ENCODE measurements at places on chromosomes 2 and 18.
A peak's percentile ranks its signal among the peaks of the same experiment; 100 is the strongest.

GRCh38 chr2:38185012-38185491 lies 109.1 kb upstream of the CYP1B1 start:
- no peak for DNase-seq

DNA sequence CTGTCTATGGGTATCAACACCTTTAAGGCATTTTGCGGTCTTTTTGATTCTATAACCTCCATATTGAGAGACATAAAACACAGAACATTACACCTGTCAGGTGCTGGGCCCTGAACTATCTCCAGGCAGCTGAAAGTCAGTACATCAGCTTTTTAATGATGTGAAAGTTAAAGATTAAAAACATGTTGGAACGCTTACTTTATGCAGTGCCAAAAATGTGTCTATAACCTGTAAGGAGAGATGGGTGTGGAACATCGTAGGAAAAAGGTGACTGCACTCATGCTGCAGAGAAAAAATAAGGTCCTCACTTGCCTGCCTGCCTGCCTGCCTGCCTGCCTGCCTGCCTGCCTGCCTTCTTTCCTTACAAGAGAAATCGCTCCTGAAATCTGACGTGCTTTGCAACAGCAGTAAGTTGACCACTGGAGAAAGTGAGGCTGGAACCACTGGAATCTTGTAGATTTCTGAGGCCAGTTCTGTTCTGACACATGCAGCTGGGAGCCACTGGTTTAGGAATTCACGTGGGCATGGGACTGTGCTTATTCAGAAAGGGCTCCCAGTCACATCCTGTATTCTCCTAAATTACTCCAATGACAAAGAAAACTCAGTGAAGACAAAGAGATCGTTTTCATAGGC lies 34.1 kb downstream of the BCL11A start:
- no peak for DNase-seq

DNA sequence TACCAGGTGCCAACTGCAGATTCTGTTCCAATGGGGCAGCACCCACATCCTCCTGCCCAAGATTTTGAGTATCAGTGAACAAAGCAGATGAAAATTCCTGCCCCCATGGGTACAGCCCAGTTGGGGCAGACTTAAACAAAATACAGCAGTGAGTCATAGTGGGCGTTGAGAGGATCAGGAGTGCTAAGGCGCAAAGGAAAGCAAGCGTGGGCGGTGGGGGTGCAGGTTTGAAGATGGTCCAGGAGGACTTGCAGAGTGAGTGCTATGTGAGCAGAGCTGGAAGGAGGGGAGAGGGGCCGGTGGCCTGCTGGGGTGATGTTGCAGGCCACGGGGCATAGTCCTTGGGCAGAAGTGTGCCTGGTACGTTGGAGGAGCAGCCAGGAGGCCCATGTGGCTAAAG lies 24.7 kb downstream of the STEAP3 start:
- DNase-seq: no peak

GRCh38 chr18:66235206-66235605 lies 368.7 kb downstream of the CDH19 start:
- DNase-seq: no peak

DNA sequence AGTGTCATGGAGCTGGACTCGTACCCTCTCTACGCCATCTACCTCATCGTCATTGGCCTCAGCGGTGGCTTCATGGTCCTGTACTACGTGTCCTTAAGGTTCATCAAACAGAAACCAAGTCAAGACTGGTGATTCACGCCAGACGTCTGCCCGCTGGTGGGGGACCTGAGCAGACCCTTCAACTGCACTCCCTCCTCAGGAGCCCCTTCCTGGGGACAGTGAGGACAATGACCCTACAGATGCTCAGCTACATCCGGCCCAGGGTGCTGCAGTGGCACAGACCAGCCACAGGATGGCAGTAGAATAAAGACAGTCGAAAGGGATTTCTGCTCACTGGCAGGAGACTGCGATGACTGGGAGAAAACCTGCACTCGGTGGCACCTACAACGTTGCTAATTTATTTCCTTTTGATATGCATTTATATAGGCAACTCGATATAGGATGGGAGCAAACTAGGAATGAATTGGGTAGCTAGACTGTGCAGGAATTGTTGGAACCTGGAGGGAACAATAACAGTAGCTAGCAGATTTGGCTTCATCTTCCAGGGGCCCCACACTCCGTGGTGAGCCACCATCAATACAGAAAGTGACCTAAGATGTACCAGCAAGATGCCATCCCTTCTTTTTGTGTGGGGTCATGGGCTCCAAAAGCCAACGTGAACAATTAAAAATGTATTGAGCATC lies 39.2 kb downstream of the ABCG8 start:
- no peak for DNase-seq

DNA sequence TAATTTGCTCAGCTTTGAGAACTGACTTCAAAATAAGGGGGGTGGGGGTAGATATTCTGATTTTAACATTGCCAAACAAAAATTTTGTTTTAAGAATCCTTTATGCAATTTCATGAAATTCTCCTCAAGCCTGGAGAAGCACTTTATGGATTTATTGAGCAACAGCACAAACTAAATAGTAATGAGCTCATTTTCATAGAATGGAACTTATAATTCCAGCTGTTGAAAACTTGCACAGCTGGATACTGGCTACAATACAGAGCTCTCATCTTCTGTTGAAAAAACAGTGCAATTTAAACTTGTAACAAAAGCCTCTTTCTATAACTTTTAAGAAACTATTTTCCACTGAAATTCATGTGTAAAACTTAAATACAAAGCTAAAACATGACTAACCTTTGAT lies 137.6 kb upstream of the FN1 start:
- DNase-seq: no peak

- DNase-seq: no peak
Observed at GRCh38 chr2:160425434-160426151, 68.0 kb downstream of the RBMS1 start.

DNA sequence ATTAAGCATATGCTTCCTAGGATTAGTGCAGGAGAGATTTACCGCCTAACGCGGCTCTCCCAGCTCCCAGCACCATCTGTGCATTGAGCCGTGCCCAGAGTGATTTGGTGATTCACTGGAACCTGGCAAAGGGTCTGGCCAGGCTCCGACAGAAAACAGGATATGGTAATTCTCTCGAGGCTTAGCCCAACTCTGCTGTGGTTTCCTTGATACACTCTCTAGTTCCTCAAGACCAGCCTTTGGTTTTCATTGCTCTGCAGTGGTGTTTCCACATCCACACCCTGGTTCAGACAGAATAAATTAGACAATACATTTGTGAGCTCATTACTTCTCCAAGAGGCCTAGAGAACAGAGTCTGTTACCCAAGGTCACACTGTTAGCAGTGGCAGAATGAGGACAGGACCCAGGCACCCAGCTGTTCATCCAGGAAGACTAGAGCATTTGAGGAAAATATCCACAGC lies 23.0 kb upstream of the SMAD2 start:
- no peak for DNase-seq

DNA sequence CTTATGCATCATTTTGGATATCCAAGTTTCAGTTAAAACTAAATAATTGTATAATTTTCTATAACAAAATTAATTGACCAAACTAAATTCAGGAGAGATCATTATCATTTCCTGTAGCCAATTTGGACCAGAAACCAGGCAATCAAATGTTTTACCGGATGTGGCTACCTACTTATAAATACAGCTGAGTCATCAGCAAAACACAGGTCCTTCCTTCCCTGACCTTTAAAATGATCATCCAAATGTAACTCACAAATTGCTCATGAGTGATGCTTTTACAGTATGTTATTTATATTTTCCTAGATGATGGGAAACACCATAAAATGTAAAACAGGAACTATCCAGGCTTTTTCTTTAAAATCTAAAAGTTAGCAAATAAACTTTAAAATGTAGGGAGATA lies 133.7 kb downstream of the CBLN2 start:
- no peak for DNase-seq

DNA sequence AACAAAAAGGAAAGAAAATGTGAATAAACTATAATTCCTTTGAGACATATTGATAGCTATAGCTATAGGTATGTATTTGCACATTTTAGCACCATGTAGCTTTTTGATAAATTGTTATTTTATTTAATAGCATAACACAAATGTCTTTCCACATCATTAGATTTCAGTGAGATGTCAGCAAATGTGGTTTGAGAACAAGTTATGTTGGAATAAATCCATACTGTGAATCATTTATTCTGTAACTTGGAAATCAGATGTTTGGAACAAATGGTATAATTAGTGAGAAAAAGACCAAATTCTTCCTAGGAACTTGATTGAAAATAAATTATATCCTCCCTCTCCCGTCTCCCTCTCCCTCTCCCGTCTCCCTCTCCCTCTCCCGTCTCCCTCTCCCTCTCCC lies 62.8 kb downstream of the NABP1 start:
- DNase-seq: no peak

GRCh38 chr2:45141883-45142866 lies 132.9 kb upstream of the SIX2 start:
- DNase-seq: no peak

GRCh38 chr2:106353676-106354075 lies 114.5 kb downstream of the RGPD3 start:
- no peak for DNase-seq

DNA sequence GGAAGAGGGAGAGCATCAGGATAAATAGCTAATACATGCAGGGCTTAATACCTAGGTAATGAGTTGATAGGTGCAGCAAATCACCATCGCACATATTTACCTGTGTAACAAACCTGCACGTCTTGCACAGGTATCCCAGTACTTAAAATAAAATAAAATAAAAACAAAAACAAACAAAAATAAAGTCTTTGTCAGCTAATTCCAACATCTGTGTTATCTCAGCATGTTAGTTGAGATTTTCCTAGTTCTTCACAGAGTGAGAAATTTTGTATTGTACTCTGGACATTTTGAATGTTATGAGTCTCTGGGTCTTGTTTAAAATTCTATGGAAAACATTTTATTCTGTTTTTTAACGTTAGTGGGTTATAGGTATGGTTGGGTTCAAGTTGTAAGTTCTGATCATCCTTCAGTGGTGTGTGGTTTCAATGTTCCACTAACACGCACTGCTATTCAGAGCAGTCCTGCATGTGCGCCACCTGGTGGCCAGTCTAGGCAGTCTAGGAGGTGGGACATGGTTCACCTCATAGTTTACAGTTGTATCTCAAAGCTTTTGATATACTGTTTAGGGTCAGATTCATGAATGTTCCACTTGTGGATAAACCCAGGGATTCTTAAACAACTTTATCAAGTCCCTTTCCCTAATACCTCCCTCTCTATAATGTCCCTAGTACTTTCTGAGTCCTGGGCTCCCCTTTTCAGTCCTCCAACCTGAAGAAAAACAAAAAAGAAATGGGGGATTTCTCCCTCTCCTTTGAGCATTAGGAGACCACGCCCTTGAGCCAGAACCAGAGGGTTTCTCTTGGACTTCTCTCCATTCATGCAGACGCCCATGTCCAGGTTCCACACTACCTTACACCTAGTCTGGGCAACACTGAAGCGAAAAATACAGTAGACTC lies 213.4 kb upstream of the GATA6 start:
- DNase-seq: peak; percentile 15

GRCh38 chr2:207129821-207130220 lies 35.9 kb downstream of the KLF7 start:
- no peak for DNase-seq

DNA sequence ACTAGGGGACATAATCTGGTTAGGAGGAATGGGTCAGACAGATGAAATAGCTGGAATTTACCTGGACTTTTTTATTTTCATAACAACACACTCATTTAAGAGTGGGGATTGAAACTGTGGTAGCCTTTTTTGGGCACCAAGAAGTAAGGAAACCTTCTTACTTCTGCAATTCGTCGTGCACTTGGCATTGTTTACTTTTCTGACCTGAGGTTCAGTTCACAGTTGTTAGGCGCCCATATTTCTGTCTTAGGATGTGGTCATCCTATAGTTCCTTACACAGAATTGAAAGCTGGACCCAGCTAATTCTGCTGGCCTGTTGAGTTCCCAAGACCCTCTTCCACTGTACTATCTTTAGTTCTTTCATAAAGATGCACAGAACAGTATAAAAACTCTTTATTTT lies 72.9 kb downstream of the TMX3 start:
- DNase-seq: no peak

GRCh38 chr2:160634436-160634835 lies 140.8 kb upstream of the RBMS1 start:
- no peak for DNase-seq

DNA sequence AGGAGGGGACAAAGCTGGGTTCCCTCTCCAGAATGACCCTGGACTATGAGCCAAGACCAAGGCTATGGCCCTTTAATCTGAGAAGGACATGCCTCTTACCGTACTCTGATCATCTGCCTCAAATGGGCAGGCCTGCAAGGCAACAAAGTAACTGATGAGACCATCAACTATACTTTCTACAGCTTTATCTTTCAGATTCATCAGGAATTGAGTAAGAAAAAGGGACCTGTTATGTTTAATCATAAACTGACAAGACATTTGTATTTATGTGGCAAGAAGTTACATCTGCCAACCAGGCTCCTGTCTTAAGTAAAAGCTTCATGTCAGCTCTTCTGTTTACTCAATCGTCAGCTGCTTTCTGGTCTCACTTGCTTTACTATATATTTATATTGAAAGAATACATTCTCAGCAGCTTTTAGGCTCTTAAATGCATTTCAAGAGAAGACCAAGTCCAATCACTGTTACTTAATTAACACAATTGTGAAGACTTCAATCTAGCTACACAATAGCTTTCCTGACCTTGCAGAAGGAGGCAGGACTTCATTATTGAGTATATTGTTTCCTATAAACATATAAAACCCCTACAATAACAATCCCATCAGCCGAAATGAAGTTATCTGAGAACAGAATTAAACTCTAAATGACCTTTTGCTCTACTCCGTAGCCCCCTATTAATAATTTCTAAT lies 163.8 kb downstream of the ETAA1 start:
- DNase-seq: no peak

- DNase-seq: no peak
Observed at GRCh38 chr2:169265591-169265990, 96.7 kb downstream of the LRP2 start.

DNA sequence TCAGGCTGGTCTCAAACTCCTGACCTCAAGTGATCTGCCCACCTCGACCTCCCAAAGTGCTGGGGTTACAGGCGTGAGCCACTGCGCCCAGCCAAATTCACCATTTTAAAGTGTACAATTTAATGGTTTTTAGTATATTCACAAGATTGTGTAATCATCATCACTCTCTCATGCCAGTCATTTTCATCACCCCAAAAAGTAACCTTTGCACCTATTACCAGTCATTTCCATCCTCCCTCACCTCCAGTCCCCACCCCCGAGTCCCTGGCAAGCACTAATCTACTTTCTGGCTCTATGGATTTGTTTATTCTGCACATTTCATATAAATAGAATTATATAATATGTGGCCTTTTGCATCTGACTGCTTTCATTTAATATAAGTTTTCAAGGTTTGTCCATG lies 10.8 kb downstream of the PCBP1 start:
- no peak for DNase-seq

- no peak for DNase-seq
Observed at GRCh38 chr2:133780099-133780996, 212.1 kb upstream of the NCKAP5 start.

GRCh38 chr2:74945788-74946331 lies 12.6 kb upstream of the POLE4 start:
- no peak for DNase-seq

- DNase-seq: no peak
Observed at GRCh38 chr2:189933041-189933440, 129.5 kb downstream of the MSTN start.

Data from thoracic aorta (tissue), 2 donors.